CD4-positive, alpha-beta T cell treated with Interleukin-15 for 1 hour (primary cell): ENCODE measurements at places on chromosomes 1 and 21.

DNA sequence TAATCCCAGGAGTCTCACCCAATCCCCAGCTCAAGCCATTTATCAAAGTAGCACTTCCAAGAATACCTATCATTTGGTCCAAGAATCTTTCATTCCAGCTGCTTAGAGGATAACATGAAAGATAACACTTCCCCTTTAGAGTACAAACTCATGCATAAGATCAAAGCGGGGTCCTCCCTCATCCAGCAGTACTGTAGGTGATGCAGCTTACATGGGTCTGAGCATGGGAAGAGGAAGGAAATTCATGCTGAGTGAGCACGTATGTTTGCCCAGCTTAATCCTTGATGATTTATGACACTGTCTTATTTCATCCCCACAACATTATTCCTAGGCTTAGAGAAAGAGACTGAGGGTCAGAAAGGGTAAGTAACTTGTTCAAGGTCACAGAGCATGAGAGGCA, 167.1 kb upstream of the GJB5 start:
- DNase-seq = no peak

GRCh38 chr1:196425513-196425912, 182.7 kb downstream of the KCNT2 start:
- DNase-seq = no peak

DNA sequence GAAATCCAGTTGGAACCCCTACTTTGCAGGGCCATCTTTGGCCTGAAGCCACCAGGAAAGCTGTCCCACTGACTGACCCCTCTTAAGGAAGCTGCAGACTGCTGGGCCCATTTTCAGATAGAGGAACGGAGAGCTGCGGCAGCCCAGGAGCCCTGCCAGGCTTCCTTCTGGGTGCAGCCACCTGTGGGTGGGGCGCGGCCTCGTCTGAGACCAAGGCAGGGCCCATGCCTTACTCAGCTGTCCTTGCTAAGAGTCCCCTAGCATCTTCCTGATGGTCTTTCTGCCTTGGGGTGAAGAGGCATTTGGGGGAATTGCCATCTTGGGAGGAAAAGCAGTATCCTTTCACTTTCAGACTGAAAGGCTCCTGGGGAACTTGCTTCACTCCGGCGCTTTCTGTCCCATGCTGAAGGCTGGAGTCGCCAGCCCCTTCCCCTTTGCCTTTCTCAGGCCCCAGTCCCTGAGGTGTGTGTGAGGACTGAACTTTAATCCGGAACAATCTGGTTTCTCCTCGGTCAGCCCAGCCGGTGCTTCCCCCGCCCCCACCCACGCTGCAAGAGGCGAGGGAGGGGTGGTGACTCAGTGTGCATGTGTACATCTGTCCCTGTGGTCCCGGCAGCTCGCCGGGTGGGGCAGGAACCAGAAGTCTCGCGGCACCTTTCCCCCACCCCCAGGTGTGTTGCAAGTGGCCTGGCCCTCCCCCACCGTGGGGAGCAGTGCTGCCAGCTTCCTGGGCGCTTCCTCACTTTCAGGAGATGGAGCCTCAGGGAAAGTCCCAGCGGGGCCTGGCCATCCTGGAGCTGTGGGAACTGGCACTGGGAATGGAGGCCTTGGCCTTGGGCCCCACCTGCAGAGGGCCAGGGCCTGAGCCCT, 5.1 kb downstream of the ZC3H12A start:
- DNase-seq = peak; percentile 93

- no peak for DNase-seq
Observed at GRCh38 chr21:16708101-16708835, 804.6 kb upstream of the CXADR start.

DNA sequence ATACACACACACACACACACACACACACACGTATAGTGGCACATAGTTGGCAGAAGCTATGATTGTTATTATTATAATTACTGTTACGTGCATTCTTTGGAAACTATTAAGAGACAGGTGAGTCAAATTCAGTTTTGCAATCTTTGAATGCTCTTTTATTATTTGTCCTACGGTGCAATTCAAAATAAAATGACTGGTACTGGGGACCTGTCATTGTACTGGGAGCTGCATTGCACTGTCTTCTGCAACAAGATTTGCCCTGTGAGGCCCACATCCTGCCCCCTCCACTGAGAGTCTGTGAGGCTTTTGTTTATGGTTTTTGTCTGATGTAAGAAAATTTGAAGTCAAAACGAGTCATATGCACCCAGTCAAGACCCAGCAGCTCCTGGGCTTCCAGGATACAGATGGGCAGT, 1.9 kb downstream of the LY9 start:
- DNase-seq = peak; percentile 61

DNA sequence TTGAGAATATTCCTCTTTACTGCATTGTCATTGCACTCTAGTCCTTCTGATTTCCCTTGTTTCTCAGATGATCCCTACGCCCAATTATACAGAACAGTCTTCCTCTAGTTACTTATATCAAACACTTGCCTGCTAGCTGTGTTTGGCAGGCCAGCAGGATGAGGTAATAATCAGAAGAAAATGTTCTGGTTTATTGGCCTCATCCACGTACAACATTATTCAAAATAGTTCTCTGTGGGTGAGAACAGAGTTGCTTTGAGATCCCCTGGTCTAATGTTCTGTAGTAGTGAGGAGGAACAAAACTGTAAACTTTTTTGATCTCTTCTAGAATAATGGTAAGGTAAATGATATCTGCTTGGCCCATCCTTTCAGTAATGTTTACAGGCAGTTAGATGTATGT, 22.3 kb upstream of the C1orf105 start:
- no peak for DNase-seq

- DNase-seq = peak; percentile 99
Observed at GRCh38 chr1:151198254-151199127, at the start of gene PIP5K1A. TSS of gene PIP5K1A (plus strand) at chr1:151198552. CDS start at chr1:151198997, 445 bp downstream.
